CD4-positive, CD25-positive, alpha-beta regulatory T cell (primary cell): ENCODE measurements at places on chromosomes 12 and 14.

DNA sequence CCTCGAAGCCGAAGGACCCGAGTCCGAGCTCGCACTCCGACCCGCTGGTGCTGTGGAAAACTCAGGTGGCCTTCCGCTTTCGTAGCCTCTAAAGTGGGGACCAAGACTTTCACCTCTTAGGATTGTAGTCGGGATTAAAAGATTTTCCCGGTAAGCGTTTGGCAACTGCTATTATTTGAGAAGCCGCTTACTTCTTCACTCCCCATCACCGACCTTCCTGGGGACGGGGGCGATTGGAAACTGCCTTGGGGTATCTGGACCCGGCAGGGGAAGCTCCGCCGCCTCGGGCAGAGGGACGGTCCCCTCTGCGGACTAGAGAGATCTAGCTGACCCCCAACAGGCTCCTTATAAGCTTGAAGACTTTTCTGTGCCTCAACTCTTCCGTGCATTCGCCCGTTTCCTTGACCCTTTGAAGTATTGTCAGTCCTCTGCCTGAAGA is 659 bp downstream of the TRAFD1 start:
- no peak for DNase-seq

- no peak for DNase-seq
Measured at GRCh38 chr14:60153991-60154390, 11.2 kb downstream of the DHRS7 start.

GRCh38 chr12:43210485-43211192 is 341.4 kb downstream of the ADAMTS20 start:
- no peak for DNase-seq

- no peak for DNase-seq
Measured at GRCh38 chr12:47828976-47829482, 9.3 kb upstream of the HDAC7 start.

GRCh38 chr12:704516-705242 is 41.4 kb upstream of the NINJ2 start:
- DNase-seq, result no peak

DNA sequence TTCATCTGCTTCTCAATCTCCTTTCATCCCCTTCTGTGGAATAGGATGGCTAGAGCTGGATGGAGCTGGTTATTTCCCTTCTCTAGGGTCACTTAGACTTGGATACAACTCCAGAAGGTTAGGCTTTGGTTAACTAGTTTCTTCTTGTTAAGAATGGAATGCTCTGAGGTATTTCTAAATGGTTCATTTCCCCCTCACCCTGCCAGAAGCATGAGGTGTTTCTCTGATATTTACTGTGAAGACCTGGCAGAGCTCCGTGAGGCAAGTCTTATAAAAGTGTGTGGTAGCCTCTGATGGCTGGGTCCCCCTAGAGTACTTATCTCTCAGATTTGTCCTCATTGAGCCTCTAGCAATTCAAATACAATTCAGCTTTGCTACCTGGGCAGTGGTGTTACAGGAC is 207.9 kb downstream of the SLC16A7 start:
- DNase-seq, result no peak
